ENCODE measurements at places on chromosomes 11 and 22.

DNA sequence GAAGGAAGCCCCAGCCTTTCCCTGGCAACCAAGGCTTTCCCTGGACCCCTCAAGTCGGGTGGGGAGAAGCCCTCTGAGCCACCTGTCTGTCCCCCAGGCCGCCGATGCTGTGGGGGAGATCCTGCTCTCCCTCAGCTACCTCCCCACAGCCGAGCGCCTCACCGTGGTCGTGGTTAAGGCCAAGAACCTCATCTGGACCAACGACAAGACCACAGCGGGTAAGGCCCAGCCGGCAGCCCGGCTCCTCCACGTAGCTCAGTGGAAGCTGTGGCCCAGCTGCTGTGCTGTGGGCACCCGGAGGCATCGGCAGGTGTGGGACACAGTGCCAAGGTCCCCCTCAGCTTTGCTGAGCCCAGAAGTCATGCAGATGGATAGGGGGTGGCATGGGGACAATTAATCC, 12.2 kb upstream of the RHOD start:
- DNase-seq = no peak

GRCh38 chr22:22009661-22010060, 27.1 kb upstream of the TOP3B start:
- no peak for DNase-seq

- DNase-seq = peak; percentile 46
Observed at GRCh38 chr22:50445071-50445879, 29.6 kb downstream of the SBF1 start.

DNA sequence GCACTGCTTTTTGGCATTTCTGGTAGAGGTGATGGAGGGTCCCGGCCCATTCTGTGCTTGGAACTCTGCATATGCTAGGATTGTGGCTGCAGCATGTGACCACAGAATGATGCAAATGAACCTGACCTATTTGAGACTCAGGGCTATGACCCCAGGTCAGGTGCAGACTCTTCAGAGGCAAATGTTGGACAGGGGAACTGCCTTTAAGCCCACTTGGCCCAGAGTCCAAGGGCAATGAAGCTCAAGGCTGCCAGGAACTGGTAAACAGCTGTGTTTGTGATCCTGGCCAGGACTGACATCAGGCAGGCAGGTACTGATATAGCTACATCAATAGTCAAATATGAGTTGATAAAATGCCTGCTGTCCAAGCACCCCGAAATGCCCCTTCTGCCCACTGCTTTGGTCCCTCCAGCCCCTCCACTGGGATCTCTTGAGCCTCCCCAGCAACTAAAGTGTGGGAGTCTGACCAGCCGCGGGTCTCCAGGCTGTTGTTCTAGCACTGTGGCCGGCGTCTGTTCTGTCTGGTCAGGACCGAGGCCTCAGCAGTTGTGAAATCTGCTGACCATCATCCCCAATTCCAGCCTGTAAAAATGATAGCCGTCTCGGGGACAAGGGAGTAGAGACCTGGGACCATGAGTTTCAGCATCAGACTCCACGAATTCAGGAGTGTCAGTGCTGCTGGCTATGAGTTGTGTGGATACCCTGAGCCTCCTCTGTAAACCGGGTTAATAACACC, 82.4 kb upstream of the EIF3D start:
- no peak for DNase-seq

- no peak for DNase-seq
Observed at GRCh38 chr22:42052765-42053164, 17.8 kb downstream of the NAGA start.

DNA sequence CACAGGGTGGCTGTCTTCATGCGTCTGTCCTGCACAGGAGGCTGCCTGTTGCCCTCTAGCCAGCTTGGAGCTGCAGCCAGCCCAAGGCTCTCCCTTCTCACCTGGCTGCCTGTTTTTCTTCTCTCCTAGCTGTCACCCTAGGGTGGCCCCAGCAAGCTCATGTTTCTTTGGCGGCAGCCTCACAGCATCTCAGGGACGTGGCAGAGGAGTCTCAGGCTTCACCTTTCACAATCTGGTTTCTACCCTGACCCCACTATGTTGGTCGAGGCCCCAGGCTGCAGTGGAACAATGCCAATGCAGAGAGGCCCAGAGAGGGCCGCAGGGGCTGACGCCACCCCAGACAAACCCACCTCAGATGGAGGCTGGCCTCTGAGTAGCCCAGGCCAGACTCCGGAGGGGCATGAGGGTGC, 2.5 kb upstream of the CLDN5 start:
- DNase-seq = no peak

DNA sequence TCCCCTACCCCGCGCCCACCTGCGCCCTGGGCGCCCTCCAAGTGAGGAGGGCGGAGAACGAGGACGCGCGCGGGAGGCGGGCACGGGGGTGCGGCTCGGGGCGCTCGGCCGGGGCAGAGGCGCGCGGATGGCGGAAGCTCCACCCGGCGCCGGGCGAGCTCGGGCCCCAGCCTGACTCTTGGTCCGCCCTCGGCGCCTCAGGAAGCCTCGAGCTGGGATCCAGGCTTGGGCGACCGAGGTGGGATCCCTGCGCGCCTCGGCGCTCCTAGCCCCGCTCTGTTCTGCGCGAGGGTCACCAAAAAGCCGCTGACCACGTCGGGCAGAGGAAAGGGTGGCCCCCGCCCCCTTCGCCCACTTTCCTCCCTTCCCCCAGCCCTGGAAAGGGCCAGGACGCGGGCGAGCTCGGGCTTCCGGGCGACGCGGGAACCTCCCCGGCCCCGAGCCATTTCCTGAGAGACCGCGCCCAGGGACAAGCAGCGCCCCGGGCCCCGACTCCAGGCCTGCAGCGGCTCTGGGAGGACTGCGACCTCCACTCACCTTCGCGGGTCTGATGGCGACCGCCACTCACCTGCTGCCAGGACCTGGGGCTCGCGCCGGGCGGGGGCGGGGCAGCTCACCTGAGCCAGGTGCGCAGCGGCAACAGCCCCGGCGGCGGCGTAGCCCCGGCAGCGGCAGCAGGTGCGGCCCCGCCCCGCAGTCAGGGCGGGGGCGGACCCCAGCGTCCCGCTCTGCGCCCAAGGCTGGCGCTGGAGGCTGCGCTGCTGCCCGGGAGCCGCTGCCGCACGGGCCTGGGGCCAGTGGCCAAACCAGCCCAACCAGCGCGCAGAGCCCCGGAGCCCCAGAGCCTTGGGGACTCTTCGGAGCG, 2.2 kb upstream of the SIGIRR start:
- DNase-seq = no peak

DNA sequence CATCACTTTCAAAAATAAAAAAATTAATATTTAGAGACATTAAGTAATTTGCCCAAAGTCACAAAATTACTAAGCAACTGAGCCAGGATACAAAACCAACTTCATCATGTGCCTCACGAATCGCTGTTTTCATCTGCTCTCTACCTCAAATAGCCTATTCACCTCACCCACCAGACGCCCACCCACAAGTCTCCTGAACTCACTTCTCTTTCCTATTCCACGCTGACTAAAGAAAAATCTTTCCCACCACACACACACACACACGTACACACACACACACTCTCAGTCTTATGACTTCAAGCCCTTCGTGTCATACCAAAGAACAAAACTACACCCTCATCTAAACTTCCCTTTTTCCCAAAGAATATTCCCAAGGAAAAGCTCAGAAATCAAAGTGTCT, 2.2 kb downstream of the OR8B12 start:
- DNase-seq = no peak

- peak; percentile 68 for DNase-seq
Observed at GRCh38 chr11:67271541-67272284, 5.4 kb downstream of the GRK2 start.

DNA sequence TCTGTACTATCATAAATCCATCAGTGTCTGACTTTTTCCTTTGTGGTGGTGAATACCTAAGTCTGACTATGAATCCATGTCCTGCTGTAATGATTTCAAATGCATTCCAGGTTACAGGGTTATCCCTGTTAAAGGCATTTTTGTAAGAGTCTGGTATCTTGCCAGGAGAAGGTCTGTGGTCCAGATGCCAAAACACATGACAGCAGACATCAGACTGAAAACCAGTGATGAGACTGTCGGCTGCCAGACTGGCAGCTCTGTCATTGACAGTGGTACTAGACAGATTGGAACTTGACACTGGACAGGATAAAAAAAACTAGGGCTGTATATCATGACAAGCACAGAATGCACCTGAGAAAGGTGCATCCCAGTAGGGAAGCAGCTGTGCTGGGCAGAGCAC, 301.8 kb upstream of the FAT3 start:
- no peak for DNase-seq

- DNase-seq = no peak
Observed at GRCh38 chr11:8713760-8714454, 31.3 kb downstream of the RPL27A start.

DNA sequence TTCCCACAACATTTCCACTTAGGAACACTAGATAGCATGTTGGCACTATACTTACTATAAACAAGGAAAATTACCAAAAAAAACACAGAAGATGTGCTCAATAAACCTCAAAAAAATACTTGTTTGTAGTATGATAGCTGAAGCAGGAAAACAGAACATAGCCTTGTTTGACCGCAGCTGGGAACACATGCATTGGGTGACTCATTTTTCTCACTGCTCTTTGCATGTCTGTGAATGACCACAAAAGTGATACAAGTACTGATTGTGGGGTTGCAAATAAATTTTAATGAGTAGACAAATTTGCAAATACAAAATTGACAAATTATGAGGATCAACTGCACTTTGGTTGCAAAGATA, 22.8 kb upstream of the GUCY1A2 start:
- DNase-seq = no peak

DNA sequence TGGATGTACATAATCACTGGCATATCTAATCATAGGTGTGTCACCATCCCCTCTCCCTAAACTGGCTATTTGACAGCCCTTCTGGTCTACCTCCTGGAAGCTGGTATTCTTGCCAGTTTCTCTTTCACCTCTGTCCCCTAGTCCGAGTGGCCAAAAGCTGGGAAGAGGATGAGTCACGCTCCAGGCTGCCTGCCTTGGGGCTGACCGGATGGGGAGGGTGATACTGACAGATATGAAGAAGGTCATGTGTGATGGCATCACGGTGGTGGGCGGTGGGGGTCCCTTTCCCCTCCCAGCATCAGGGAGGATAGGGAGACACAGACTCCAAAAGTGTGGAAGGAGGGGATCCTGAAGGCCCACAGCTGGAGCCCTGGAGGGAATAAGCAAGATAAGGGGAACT, 4.8 kb downstream of the OAF start:
- DNase-seq = no peak

GRCh38 chr11:11865449-11865848, 23.7 kb downstream of the USP47 start:
- DNase-seq = no peak

DNA sequence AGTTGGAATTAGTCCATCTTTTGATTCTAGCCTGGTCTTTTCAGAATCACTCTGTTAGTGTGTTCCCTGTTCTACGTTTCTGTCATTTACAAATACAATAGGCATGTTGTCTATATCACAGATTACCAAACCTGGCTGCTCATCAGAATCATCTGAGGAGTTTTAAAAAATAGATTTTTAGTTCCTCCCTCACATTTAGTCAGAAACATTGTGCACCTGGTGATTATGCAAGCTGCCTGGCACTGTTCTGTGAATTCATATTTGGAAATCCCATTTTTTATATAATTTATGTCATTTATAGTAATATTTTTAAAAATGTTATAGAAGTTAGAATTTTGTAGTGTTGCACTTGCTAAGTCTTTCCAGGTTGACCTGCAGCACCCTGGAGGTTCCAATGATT, 107.3 kb downstream of the PDE3B start:
- DNase-seq = no peak

DNA sequence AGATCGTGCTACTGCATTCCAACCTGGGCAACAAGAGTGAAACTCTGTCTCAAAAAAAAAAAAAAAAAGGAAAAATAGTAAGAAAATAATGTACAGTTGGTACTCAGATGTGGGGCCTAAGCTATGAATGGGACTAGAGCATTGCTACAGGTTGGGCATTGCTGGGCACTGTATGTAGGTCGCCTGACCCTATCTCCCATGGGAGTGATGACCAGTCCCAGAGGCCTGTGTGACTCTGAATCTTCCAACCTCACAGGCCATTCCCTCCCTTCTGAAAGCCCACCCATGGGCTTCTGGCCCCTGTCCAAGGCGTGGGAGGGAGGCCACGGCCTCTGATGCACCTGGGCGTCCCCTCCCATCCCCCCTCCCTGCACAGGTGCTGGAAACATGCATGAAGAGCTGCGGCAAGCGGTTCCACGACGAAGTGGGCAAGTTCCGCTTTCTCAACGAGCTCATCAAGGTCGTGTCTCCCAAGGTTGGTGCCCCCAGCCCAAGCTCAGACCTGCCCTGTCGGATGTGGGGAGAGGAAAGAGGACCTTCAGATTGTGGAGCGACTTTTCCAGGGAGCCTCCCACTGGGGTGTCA, 9.5 kb downstream of the GGA1 start:
- DNase-seq = no peak

GRCh38 chr22:25818541-25818940, 76.6 kb downstream of the MYO18B start:
- no peak for DNase-seq

GRCh38 chr22:17786435-17787161, 12.3 kb upstream of the BID start:
- DNase-seq = no peak

GRCh38 chr11:73660497-73661034, 14.2 kb downstream of the PLEKHB1 start:
- DNase-seq = no peak

- DNase-seq = no peak
Observed at GRCh38 chr11:126152586-126152985, 58.9 kb downstream of the RPUSD4 start.

GRCh38 chr11:15558513-15559181, 443.9 kb downstream of the INSC start:
- no peak for DNase-seq

GRCh38 chr22:27046086-27046485, 388.7 kb downstream of the MIAT start:
- DNase-seq = no peak

GRCh38 chr22:49136816-49137180, 690.9 kb downstream of the BRD1 start:
- DNase-seq = no peak

DNA sequence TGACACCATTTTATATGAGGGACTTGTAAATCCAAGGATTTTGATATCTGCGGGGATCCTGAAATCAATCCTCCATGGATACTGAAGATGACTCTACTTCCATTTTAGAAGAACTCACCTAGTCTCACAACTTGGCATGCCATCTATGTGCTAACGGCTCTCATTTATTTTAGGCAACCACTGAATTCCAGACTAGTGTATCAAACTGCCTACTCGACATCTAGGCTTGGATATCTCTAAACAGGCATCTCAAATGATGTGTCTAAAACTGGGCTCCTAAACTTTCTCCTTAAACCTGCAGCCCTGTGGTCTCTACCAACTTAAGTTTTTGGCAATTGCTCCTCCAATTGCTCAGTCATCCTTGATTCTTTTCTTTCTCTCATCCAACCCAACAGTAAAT, 31.2 kb upstream of the CLNS1A start:
- no peak for DNase-seq

DNA sequence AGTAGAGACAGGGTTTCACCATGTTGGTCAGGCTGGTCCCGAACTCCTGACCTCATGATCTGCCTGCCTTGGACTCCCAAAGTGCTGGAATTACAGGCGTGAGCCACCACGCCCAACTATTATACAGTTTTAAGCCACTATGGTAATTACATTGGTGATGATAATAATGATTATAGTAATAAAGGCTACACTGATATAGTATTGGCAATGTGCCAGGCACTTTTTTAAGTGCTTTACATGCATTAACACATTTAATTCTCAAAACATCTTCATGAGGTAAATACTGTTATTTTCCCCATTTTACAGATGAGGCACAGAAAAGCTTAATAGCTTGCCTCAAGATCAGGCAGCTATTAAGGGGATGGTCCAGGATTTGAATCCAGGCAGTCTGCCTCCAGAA, 222.5 kb downstream of the SOX6 start:
- DNase-seq = no peak
